Bronchial epithelial cell (primary cell): ENCODE measurements at places on chromosomes 5 and 9.

DNA sequence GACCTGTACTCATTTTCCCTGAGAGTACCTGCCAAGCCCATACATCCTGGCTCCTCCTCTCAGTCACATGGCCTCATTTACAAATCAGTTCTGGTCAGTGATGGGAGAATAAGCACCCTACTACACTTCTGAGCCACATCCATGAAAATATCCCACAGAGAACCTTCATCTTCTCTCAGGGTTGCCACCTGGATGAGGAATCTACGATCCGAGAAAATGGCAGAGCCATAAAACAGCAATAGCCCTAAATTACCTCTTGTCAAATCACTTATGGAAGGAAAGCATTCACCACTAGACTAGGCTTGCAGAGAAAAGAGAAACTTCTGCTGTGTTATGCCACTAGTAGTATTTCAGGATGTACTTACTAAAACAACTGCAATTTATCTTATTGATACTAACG lies 324.8 kb downstream of the BNC2 start:
- DNase-seq: no peak

DNA sequence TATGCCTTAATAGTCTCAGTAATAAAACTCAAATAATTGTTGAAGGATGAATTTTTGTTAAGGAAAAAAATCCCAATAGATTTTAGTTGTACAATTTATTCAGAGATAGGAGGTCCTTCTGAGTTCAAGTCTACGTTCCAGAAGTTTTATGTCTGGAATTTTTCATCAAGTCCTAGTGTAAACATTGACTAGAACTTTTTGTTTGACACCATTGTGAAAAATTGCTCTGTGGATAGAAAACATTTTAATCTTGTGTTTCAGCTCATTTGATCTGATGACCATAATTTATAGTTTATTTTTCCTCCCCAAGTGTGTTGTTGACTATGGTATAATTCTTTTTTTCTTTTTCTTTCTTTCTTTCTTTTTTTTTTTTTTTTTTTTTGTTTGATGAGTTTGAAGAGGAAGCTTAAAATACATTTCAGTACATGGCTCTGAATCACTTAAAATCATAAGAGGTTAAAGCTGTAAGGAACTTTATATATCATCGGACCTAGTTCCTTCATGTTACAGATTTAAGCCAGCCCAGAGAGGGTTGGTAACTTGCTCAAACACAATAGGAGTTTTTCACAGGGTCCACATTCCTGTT lies 20.7 kb downstream of the ITGA1 start:
- DNase-seq: no peak

DNA sequence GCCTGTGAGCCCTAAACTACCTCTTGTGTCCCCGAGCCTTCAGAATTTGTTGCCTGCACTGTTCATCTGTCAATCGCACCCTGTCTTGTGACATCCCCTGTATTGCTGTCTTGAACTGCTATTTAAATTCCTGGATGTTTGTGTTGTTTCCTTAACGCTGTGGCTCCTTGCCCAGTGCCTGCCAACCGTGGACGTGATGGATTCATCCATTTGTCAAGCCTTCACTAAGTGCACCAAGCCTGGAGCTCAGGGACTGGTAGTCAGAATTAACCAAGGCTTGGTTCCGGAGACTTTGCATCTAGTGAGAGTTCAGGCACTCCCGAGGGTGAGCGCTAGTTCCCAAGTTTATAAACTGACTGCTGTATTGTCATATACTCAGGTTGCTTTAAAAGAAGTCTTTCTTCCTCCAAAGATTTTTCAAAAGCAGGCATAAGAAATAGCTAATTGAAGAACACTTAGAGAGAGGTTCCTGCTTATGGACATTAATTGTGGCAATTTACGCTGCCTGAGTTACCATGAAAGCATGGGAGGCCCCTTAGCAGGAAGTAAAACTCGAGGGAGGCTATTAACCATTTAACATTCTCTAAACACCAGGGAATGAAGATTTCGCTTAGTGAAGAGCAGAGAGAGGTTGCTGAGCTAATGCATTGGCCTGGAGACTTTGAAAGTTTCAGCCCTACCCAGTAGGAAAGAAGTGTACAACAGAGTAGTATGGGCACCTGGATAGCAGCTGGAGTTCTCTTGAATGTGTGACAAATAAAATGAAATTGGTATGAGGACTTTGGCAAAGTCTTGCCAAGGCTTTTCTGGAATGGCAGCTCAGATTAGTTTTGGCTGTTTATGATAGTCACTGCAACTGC lies 29.0 kb downstream of the RGS3 start:
- DNase-seq: peak; percentile 28

- DNase-seq: no peak
These were observed 728.8 kb downstream of the NR2F1-AS1 start for GRCh38 chr5:92852219-92852618.

DNA sequence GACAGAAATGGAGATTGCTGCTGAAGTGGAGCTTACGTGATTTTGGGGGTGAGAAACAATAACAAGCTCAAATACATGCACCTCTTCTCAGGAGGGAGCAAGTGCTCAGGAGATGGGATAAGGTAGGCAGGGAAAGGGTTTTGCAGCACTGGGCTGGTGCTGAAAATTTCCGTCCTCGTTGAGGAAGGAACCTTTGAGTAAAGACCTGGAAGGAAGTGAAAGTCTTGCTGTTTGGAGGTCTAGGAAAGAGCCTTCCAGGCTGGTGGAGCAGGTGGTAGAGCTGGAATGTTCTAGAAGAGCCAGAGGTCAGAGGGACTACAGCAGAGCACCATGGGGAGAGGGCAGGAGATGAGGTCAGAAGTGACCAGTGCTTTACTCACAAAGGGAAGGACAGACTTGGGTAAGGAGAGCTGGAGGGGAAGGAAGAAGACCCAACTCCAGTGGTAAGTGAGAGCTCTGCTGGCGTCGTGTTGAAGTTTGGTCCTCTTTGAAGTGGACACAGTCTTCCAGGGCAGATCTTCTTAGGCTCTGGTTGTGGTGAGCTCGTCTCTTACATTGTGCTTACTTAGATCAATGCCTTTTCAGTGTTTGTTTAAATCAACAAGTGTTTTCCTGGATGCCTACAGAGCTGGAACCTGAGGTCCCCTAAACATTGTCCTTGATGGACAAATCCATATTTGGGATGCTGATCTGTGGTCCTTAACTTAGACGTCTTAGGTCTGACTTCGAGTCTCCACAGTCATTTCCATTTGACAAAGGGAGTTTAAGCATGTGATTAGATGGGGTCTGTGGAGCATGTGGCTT lies 21.0 kb downstream of the ANKRD33B start:
- no peak for DNase-seq

DNA sequence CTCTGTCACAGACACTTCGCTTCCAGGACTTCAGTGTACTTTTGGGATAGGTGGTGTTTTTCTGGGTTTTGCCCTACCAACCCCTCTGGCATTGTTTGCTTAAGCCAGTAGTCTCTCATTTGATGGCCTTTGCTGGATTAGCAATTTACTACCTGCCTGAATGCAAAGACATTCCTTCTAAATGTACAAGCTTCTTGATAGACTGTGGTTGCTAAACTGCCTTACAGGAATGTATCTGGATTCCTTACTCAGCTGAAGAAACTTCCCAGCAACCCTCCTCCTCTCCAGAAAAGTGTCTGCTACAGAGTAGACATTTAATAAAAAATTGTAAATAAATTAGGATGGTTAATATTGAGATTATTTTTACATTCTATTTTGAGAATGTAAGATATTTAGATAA lies 1916.7 kb downstream of the EFNA5 start:
- no peak for DNase-seq

GRCh38 chr9:136882109-136882946 lies 4.0 kb upstream of the TRAF2 start:
- DNase-seq: peak; percentile 94

- DNase-seq: no peak
These were observed 46.6 kb upstream of the PCA3 start for GRCh38 chr9:76717613-76718012.

- DNase-seq: no peak
These were observed 88.6 kb downstream of the SLC44A1 start for GRCh38 chr9:105333076-105333475.

DNA sequence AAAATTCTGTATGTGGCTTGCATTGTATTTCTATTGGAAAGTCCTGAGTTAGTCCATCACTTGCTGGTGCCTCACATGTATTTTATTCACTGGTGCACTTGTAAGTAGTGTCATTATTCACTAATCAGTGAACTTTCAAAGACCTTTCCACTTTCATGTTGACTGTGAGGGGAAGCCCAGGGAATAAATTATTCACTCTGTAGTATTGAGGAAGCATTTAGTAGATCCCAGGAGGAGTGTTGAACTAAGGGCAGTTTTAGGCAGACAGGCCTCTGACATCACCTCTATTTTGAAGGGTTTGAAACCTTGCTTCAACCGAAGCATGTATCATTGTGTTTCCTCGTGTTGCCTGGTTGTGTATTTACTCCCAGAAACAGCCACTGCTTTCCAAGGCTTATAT lies 705.4 kb upstream of the RIOK2 start:
- no peak for DNase-seq

DNA sequence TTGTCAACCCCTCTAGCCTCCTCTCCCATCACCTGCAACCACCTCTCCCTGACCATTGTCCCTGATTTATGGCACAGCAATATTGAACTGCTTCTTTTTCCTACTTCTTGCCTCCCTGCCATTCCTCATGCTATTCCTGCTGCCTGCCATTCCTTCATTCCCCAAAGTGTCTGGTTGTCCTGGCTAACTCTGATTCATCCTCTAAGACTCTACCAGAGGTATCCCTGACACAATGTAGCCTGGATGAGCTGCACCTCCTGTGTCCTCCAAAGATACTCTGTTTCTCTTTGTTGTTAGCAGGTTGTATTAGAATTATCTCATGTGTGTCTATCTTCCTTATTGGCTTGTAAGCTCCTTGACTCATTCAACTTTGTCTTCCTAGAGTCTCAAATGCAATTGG lies 53.5 kb upstream of the PTPN3 start:
- peak; percentile 21 for DNase-seq

DNA sequence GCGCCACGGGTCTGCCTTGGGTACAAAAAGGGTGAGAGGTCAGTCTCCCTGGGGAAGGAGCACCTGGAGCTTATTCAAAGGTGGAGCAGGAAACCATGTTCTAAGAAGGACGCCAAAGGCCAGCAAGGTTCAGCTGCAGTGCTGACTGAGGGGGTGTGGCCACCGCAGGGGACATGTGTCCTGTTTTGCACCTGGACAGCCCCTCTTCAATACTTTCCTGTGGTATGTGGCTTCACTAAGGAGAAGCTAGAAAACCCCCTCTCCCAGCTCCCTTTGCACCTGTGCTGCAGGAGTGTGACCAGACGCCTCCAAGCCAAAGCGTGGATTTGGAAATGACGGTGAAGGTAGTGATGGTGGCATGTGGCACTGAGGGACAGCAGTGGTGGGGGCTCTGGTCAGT lies 23.6 kb downstream of the TRIM14 start:
- no peak for DNase-seq

- no peak for DNase-seq
These were observed 22.1 kb downstream of the NTRK2 start for GRCh38 chr9:84691634-84692033.

- DNase-seq: no peak
These were observed 108.1 kb downstream of the GCNT1 start for GRCh38 chr9:76567086-76567485.

GRCh38 chr9:135790850-135791249 lies 88.9 kb downstream of the KCNT1 start:
- no peak for DNase-seq

- no peak for DNase-seq
These were observed 73.2 kb upstream of the STXBP1 start for GRCh38 chr9:127538849-127539258.

GRCh38 chr9:84519413-84519812 lies 150.1 kb upstream of the NTRK2 start:
- peak; percentile 96 for DNase-seq

- DNase-seq: peak; percentile 23
These were observed 95.7 kb upstream of the SHB start for GRCh38 chr9:38164659-38165221.

- DNase-seq: peak; percentile 69
These were observed 203.4 kb downstream of the EFNA5 start for GRCh38 chr5:107467137-107467932.

- DNase-seq: no peak
These were observed 15.0 kb downstream of the SKP1 start for GRCh38 chr5:134161513-134162395.

DNA sequence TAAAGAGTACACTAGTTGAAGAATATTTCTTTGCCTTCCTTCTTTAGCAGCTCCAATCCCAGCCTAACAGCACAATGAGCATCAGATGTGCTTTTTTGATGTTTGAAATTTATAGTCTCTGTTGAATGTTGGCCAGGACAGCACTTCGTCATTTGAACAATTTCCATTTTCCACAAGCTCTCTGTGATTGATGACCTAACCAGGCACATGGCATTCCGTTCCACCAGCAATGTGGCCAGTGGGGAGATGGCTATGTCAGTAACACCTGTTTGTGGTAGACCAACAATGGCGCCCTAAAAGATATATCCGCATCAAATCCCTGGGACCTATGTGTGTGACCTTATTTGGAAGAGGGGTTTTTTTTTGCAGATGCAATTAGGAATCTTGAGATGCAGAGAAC lies 66.8 kb downstream of the PALM2AKAP2 start:
- no peak for DNase-seq

DNA sequence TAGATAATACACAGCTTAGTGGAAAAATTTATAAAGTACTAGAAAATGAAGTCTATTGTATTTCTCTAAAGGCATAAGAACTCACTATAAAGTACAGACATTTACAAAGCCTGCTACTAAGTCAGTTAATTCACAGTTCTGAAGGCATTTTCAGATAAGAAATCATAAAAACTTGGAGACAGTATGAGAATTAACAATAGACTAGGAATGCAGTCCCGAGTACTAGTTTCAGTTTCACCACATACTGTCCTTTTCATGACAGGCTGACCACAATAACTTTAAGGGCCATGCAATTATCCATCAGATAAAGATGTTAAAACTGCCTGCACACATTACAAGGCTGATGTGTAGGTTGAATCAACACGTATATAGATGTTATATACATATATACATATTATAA lies 362.6 kb upstream of the SMC2 start:
- DNase-seq: no peak

DNA sequence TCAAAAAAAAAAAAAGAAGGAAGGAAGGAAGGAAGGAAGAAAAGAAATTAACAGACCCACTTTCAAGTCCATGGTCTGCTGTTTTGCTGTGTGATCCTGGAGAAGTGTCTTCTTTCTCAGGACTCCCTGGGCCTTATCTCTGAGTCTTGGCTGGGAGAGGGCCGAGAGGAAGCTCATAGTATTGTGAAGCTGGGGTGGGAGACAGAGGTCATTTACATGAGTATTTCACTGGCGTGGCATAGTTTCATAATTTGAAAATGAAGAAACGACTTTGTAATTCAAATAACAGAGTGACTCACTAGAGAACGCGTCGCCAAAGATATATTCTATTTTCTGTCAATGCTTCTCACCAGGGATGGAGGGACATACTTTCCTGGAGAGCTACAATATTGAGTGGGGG lies 2.4 kb upstream of the C9orf50 start:
- no peak for DNase-seq

- DNase-seq: no peak
These were observed 151.2 kb downstream of the ERCC6L2 start for GRCh38 chr9:96026655-96027213.
